ENCODE measurements at places on chromosomes 13 and 19.

- DNase-seq, result no peak
These were observed 10.2 kb downstream of the DHRS12 start for GRCh38 chr13:51793570-51794271.

- DNase-seq, result no peak
These were observed 167.0 kb downstream of the POU4F1 start for GRCh38 chr13:78436311-78436710.

DNA sequence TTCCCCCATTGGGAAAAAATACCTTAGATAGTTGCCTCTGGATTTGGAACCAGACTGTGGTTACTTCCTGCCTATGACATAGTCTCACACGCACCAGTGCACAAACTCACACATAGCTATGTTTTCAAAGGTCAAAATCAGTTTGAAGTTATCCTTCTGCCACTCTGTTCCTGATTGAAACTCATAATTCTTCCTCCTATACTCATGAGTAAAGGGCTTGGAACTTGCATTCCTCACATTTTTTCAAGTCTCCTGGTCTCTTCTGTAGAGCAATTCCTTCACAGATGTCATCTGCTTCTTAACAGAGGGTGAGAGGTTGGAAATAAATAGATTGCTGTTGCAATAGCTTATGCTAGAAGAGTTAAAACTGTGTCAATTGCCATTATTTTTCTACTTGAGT, 18.6 kb upstream of the POSTN start:
- DNase-seq, result peak; percentile 24

DNA sequence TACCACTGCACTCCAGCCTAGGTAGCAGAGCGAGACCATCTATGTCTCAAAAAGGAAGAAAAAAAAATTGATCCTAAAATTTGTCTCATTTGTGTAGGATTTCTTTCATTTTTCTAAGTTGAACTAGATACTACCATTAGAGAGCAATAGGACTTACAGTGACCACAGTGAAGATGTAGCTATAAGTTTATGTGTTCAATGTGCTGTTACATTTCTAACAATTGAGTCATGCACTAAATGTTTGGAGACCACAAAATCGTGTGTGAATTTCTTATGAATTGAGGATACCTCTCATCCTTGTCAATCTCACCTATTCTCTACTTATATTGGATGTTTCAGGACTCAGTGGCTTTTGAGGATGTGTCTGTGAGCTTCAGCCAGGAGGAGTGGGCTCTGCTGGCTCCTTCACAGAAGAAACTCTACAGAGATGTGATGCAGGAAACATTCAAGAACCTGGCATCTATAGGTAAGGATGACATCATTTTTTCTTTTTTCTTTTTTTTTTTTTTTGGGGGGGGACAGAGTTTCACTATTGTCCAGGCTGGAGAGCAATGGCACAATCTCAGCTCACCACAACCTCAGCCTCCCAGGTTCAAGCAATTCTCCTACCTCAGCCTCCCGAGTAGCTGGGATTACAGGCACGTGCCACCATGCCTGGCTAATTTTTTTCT, 12.8 kb downstream of the ZNF791 start:
- no peak for DNase-seq

DNA sequence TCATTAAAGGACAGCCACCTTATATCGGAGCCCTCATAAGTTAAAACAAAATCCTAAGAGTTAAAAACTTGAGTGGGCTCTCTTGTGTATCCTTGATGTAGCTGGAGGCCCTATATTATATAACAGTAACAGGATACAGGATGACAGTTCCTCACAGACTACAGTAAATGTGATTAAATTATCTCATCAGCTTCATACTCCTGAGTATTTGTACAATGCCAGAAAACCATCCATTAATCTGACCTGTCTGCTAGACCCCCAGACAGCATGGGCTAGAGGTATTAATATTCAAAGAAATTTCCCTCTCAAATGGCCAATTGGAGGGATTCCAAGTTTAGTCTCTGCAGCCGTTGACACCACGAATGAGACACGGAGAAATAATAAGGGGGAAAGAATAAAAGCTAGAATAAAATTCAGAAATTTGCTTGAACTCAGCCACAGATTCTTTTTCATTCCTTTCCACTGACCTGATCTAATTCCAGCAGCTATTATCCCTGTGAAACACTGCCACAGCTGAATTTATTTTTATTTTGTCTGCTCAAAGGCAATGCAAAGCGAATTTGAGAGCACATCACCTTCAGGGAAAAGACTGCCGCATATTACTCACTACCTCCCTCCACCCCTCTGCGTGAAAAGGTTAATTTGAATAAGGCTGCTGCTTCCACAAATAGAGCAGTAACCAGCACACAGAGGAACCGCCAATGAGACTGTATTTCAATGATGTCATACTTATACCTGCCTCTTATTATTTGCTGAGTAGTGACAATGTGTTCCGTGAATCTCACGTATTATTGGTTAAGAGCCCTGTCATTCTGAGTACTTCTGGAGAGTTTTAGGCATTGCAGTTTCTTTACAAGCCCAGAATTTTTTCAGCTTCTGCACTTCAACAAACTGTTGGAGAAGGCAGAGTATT, 155.9 kb upstream of the KLF12 start:
- peak; percentile 66 for DNase-seq
